Adipose tissue (tissue), 3 donors: ENCODE measurements at places on chromosomes 2 and 18. TPM values are rescaled to one million over a fixed set of nuclear protein-coding genes. Genes with fewer than 3 reads are reported as not detected.

DSG4 gene
- polyA plus RNA-seq, result not detected

PLGLB2 gene
- polyA plus RNA-seq, result 1.2 TPM

NDUFAF7 gene
- polyA plus RNA-seq, result 6.4 TPM

SERPINB10 gene
- polyA plus RNA-seq, result not detected

NUP35 gene
- polyA plus RNA-seq, result 7.0 TPM

MRPL19 gene
- 11.8 TPM for polyA plus RNA-seq

TACR1 gene
- polyA plus RNA-seq, result 1.6 TPM

ALLC gene
- 0.45 TPM for polyA plus RNA-seq

MC5R gene
- not detected for polyA plus RNA-seq

PDE11A gene
- polyA plus RNA-seq, result 0.27 TPM

CMPK2 gene
- polyA plus RNA-seq, result 4.2 TPM

PMS1 gene
- 6.0 TPM for polyA plus RNA-seq

FOXI3 gene
- not detected for polyA plus RNA-seq

NDC80 gene
- polyA plus RNA-seq, result 0.16 TPM

INO80B gene
- polyA plus RNA-seq, result 33.6 TPM

NEU2 gene
- polyA plus RNA-seq, result not detected

ADAM17 gene
- polyA plus RNA-seq, result 15.9 TPM

STEAP3 gene
- polyA plus RNA-seq, result 22.0 TPM

TWIST2 gene
- polyA plus RNA-seq, result 3.4 TPM

TTR gene
- 223 TPM for polyA plus RNA-seq

PARD3B gene
- 2.0 TPM for polyA plus RNA-seq

PTGR3 gene
- polyA plus RNA-seq, result 15.7 TPM

PRSS56 gene
- not detected for polyA plus RNA-seq

IL36A gene
- not detected for polyA plus RNA-seq

WDR35 gene
- 4.5 TPM for polyA plus RNA-seq

AKAIN1 gene
- polyA plus RNA-seq, result 0.23 TPM

WDPCP gene
- polyA plus RNA-seq, result 1.5 TPM

COLEC12 gene
- polyA plus RNA-seq, result 10.8 TPM

TUBA4B gene
- not detected for polyA plus RNA-seq

C18orf54 gene
- polyA plus RNA-seq, result 0.25 TPM

IGFBP5 gene
- polyA plus RNA-seq, result 172 TPM

UGT1A3 gene
- not detected for polyA plus RNA-seq

TUBA3E gene
- polyA plus RNA-seq, result not detected

KCMF1 gene
- 27.6 TPM for polyA plus RNA-seq
